Panc1 (cell line): ENCODE measurements at places on chromosomes 3 and 15.

DNA sequence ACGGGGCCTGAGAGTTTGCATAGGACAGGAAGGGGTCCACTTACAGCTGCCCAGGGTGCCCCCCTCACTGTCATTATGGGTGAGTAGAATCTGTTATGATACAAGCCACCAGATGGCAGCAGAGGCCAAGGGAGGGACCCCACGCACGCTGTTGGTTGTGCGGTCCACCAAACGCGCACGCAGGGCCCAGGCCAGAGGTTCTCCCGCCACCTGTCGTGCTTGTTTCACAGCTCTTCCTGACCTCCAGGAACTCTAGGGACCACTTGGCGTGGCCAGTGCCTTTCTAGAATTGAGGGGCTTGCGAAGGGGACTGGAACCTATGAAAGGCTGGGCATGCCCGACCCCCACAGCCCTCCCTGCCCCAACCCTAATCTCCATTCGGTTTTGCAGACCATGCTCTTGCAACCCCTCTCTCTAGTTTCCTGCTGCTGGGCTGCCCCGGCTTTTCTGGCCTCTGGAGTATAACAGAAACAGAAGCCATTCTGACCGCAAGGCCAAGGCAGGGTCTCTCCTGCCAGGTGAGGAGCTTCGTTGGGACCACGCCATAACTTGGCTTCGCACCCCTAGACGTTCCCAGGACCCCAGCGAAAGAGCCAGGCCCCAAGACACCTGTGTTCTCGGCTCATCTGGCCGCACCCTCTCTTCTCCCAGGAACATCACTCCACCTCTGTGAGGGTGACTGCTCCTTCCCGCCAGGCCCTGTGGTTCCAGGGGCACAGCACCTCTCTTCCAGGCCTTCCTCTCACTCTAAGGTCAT is 46.0 kb downstream of the ALDH1L1 start:
- DNase-seq = peak; percentile 17

DNA sequence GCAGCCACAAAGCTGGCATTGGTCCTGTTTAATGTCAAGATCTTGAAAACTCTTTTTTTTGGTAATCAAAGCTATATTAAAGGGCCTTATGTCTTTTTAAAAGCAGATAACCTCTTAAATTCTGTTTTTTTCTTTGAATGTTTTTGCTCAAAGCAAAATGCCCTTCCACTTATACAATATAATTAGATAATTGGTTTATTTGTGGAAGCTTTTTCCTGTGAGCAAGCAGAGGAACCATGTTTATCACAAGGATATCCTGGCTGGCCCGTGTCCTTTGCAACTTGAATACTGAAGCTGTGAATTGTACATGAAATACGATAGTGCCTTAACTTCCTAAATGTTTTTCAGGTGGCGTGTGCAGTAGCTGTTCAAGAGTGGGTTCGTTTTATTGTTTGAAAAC is 2.6 kb downstream of the ST3GAL6 start:
- no peak for DNase-seq

- no peak for DNase-seq
Measured at GRCh38 chr3:192918275-192918588, 576 bp upstream of the MB21D2 start.

DNA sequence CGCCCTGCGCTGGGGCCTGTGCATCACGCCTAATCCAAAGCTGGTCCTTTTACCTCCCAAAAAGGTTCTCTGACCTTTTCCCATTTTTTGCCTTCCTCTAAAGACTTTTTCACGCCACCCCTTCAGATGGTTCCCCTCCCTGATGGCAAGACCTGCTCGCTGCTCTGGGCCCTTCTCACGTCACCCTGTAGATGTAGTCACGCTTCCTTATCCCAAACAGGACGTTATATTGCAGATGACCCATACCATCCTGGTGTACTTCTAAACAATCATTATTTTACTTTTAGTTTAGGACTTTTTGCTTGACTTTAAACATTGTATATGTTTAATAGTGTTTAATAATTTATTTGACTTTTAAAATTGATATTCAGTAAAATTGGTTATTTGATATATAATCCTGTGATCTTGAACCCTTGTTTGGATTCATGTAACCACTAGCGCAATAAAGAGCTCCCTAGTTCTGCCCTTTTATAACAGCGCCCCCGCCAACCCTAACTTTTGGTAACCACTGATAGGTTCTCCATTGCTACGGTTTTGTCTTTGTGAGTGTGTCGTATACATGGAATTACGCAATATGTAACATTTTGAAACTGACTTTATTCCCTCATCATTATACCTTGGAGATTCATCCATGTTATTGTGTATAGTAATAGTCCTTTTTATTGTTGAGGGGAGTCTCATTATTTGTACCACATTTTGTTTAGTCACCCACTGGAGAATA is 159.0 kb upstream of the CHRNA7 start:
- DNase-seq = no peak

GRCh38 chr3:34202975-34203374 is 404.5 kb downstream of the PDCD6IP start:
- DNase-seq = no peak

DNA sequence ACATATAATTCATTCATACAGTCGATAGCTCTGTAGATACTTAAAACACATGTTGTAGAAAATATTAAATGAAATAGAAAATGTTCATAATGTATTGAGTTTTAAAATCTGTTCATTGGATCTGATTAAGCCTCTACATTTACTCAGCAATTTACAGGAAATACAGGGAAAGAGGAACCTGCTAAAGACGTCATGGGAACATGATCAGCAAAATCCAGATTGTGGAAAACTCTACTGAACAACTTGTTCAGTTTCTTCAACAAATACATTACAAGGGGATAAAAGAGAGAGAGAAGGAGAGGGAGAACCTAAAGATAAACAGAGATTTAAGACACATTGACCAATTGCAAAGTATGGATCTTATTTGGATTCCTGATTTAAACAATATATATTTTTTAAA is 46.7 kb downstream of the KLHL6 start:
- no peak for DNase-seq

GRCh38 chr3:72657666-72658065 is 190.6 kb downstream of the SHQ1 start:
- DNase-seq = no peak

DNA sequence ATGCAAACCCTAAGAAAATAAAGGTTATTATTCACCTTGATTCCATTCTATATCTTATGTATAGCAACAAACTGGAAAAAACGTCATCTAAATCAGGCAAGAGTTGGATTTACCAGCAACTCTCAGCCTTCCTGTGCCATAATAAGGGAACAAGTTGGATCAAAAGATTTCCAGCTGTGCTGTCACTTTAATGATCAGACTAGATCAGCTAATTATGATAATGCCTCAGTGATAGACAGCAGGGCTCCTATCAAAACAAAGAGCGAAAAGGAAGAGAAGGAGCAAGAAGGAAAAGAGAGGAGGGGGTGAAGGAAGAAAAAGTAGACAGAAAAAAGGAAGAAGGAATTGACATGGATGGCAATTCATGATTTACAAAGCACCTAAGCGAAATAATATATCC is 36.7 kb upstream of the BCL6 start:
- DNase-seq = no peak

DNA sequence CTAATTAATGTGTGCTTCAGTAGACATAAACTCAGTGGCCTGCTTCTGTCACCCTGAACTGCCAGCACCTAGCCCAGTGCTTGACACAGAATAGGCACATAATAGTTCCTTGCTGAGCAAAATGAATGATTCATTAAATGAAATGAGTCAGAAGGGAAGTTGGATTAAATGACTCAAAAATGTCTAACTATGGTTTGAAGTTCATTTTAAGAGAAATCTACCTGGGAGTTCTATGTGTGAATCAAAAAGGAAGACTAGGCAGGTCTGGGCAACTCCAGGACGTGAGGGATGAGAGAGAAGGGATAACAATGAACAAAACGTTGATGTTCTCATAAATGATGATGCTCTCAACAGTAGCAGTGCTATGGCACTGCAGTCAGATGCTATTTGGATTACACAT is 175.0 kb downstream of the CFAP20DC start:
- peak; percentile 7 for DNase-seq

DNA sequence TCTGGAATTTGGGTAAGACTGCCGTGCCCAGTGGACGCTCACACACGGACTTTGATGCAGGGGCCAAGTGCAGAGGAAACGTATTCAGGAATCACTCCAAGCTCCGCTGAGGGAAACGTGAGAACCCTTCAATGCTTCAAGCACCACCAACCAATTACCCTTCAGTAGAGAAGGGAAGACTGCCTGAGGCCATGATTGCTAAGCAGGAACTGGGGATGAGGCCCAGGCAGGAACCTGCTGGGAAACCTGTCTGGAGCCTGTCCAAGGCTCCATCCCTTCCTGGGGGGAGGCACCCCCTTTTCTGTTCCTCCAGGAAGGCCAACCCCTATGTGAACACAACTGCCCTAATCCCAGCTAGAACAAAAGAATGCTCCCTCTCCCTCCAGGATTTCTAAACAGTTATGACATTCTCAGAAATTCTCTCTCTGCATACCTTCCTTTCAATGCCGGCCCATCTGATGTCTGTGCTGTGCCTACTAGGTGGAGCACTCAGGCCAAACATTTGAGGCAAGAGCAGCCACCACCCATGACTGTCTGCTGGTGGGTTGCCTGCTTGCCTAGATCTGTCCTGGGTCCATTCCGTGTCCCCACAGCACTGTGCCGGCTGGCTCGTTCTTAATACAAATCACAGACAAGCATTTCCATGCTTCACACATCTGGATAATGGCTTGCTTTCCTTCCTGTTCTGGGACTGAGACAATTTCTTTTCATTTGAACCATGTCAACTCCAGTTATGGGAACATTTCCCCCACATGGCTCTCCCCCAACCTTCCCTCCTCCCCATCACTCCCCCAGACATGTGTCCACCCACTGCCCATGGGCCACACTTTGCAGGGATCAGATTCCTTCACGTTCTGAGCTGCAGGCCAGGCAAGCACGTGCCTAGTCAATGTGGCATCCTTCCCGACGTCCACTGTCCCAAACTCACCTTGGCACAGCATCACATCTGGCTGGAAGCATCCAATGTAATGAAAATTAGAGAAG is 149.4 kb downstream of the ADAMTS17 start:
- no peak for DNase-seq

GRCh38 chr3:52405601-52406110 is 39.2 kb downstream of the SEMA3G start:
- DNase-seq = no peak

- DNase-seq = peak; percentile 33
Measured at GRCh38 chr15:52496776-52497470, 31.8 kb downstream of the MYO5A start.

DNA sequence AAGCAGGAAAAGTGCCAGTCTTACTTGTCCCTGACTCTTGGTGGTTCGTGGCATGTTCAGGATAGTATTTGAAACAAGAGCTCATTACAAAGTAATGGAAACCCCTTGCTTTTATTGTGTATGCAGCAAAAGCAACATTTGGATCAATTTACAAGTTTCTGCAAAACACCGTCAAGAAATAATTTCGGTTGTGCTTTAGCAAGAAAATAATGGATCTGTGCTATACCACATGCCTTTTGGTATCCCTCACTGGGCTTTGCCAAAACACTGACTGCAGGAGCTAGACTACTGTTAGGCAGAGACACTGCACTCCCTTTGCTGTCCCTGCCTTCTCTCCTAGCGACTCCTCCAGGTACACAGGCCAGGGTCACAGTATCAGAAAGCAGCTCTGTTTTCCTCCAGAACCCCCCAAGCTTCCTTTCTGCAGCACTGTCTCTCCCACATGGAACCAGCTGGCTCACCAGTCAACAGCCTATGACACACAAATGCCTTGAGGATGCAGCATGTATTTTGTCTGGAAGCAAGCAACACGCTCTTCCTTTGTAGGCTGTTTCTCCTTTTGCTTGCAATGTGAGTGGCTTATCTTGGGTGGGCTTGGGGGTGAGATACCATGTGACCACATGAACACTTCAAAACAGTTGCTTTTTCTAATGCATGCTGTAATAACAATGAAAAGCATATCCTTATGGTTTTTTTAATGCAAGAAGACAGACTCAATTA is 111.4 kb downstream of the PGPEP1L start:
- DNase-seq = no peak

GRCh38 chr3:159919873-159920272 is 68.8 kb upstream of the IL12A start:
- DNase-seq = no peak

DNA sequence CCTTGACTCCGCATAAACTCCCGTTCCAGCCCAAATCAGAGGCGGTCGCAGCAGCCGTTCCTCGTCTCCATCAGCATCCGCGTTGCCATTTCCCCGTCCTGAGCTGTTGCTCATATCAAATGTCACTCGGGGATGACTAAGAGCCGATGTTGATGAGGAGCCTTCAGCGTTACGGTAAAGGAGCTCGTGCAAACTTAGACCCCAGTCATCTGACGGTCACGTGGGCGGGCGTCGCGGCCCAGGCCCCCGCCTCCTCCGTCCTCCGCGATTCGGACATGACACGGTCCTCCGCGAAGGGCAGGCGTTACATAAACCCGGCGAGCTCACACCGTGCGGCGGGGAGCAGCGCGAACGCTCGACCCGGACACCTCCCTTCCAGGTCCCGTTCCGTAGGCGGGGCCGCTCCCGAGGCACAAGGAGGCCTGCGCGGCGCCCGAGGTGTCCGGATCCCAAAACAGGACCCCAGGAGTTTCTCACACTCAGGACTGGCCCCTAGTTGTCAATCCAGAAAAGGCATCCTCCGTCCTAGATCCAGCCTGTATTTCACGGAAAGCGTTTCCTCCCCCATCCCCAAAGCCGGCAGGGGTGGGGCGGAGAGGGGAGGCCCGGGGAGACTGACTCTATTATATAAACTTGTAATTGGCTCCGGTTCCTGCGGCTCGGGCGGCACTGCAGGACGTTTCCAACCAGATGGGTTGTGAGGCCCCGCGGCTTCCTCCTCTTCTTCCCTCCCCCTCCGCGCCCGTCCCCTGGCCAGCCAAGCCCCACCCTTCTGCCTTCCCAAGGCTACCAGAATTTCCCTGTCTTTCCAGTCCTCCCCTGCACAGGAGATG is 100.0 kb upstream of the IGF1R start:
- peak; percentile 22 for DNase-seq

- DNase-seq = no peak
Measured at GRCh38 chr15:55661428-55661827, 73.3 kb upstream of the PYGO1 start.

DNA sequence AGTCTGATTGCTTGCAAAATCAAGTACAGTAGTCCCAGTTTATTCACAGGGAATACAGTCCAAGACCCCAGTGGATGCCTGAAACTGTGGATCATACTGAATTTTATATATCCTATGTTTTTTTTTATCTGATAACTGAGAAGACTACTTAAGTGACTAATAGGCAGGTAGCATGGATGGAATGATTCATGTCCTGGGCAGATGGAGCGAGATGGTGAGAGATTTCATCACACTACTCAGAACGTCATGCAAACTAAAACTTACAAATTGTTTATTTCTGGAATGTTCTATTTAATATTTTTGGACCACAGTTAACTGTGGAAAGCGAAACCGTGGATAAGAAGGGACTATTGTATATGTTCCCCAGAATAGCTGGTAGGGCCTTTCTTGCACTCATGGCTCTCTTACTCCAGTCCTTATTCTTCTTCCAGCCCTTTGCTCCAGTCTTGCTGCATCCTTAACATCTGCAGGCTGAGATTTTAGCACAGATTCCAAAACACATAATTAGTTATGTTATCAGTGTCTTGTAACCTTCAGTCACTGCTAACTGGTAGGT is 290.0 kb downstream of the ADAMTSL3 start:
- DNase-seq = no peak
